ENCODE measurements at places on chromosomes 6 and 20.
A peak's percentile ranks its signal among the peaks of the same experiment; 100 is the strongest.

DNA sequence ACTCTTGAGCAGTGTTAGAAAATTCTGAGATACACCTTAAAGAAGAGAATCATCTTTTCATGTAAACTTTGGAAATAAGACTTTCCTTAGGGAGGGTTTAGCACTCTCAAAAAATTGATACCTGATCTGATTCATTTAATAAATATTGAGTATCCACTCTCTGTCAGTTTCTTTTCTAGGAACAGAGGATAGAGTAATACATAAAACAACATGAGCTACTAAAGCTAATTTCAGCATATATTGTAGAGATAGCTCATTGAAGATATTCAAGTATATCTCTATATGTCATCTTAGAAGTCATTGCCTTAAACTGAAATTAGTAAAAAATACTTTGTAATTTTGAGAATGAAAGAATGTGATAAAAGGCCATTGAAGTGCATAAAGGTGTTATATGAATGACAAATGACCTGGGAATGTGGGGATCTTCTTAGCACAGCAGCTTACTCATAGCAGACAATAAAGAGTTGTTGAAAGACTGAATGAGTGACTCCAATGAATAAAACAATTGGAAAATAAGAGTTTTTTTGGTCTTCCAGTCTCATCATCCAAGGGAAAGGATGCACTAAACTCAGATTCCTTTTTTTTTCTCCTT lies 29.2 kb downstream of the RHAG start:
- DNase-seq: no peak

DNA sequence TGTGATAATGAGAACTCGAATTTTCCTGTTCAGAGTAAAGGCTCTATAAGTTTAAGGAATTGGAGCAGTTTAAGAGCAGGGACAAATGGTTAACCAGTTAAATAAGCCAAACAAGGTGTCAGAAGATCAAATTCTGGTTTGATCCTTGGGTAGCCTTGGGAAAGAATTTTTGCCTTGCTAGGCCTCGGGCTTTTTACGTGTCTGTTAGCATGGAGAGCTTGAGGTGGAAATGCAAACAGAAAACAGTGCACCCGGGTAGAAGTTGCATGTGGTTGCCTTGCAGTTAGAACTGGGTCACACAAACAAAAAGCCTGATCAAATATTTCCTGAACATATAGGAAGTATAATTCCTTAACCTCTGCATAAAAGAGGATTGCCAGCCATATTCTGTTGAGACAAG lies 58.3 kb downstream of the RIN2 start:
- no peak for DNase-seq

DNA sequence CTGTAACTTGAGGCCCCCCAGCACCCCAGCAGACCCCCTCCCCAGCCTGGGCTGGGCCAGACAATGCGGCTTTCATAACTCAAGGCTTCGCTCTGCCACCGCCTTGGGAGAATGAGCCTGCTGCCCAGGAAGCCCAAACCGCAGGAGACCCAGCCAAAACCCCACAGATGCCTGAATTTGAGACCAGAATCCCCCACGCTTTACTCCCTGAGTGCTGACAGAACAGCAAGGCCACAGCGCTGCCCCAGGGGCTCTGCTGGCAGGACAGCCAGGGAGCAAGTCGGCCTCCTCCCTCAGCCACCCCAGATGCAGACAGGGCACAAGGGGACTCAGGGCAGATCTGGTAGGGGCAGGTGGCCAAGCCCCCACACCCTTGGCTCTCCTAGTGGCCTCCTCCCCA lies 2.2 kb downstream of the MDFI start:
- no peak for DNase-seq

DNA sequence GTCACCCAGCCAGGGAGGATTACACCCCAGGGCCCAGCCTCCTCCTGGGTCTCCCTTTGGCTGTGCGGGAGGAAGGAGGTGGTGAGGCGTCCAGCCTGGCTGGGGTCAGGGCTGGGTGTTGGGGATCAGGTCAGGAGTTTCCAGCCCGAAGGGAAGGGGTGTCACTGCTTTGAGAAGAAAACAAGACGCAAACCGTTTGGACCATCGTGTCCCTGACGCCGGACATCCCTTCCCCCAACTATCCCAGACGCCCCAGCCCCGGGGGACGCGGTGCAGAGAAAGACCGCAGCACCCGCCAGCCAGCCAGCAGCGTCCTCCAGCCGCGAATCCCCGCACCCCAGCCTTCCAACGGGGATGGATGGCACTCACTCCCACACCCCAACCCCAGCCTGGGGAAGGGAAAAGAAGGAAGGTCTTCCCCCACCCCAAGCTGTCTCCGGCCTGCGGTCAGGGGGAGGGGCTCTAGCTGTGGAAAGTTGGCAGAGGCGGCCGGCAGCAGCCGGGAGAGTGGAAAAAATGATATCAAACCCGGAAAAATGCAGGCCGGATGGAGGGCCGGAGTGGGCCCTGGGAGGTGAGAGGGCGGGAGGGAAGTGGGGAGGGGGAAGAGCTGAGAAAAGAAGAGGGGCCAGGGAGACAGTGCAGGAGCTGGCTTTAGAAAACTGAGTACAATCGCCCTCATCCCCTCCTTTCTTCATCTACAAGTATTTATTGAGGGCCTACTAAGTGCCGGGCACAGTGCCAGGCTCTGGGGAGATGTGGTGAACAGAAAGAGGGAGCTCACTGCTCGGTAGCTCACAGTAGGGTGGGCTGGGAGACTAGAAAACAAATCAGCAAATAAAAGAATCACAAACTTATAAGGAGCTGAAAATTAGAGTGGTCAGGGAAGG lies 10.6 kb downstream of the REM1 start:
- DNase-seq: peak; percentile 43

DNA sequence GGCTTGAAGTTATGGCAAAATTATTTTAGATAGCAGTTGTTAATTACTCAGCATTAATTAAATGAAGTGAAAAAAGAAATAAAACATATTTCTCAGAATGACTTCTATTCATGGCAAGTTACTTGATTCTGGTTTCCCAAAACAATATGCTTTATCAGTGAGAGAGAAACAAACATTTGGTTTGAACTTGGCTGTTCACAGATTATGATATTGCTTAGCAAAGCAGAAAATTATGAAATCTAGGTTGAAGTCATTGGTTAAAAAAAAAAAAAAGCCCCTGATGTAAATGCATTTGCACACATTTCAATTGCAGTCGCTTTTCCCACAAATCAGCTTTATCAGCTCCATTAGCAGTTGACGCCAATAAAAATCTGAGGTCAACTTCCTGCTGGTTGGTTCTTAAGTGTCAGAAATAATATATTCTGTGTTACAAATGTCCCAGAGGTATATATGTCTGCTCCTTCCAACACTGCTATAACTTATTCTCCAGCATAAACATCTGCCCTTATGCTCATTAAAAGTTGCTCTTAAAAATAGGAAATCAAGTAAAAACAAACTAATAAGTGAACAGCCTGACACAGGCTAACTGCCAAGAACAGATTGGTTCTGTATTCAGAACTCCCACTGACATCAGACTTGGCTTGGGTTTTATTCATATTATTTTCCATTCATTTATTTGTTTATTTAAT lies 275.4 kb downstream of the PHF3 start:
- DNase-seq: peak; percentile 34
